Activated T-helper 17 cell treated with anti-CD3 and anti-CD28 coated beads, Interleukin-2, amount 50 U/mL, for 72 hours (primary cell): ENCODE measurements at places on chromosomes 16 and 17. TPM values are rescaled to one million over a fixed set of nuclear protein-coding genes. Genes with fewer than 3 reads are reported as not detected.

Gene GRIN2C
- total RNA-seq = 0.65 TPM

Gene GPT2
- total RNA-seq = 8.5 TPM

Gene KCNH6
- total RNA-seq = 0.05 TPM

Gene LPCAT2
- 0.73 TPM for total RNA-seq

Gene FBRS
- total RNA-seq = 140 TPM
